ENCODE measurements at places on chromosomes 3 and 15. TPM values are rescaled to one million over a fixed set of nuclear protein-coding genes. Genes with fewer than 3 reads are reported as not detected.

- no peak for DNase-seq
These were observed 4.0 kb downstream of the RASSF1 start for GRCh38 chr3:50336452-50337174.

DNA sequence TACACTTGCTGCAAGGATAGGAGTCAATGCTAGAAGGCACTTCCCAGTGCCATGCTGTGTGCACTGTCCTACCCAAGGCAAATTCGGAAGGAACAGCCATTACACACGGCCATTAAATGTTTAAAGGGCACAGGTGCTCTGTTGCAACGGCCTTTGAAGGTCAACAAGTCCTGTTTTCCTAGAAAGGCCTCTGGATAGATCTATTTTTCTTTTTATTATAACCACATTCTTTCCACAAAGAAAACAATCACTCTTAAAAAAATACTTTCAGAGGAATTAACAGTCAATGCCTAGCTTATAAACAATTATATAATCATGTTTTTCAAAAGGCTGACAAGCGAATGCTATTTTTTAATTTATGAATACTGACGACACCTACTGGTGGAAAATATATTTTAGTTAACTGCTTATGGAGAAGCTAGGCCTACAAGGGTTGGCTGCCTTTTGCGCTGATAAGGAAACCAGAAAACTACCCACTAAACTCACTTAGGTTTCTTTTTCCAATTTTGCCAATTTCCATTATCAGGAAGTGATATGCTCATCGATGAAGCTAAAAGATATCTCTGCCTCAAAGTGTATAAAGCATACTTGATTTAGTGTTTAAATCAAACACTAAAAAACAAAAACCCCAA is 2.4 kb downstream of the ARHGEF3 start:
- no peak for DNase-seq

GRCh38 chr3:89340408-89340807 is 233.0 kb downstream of the EPHA3 start:
- DNase-seq, result no peak

Gene ADCY5
- 26.8 TPM for total RNA-seq

Gene PPARG
- total RNA-seq, result 0.30 TPM

DNA sequence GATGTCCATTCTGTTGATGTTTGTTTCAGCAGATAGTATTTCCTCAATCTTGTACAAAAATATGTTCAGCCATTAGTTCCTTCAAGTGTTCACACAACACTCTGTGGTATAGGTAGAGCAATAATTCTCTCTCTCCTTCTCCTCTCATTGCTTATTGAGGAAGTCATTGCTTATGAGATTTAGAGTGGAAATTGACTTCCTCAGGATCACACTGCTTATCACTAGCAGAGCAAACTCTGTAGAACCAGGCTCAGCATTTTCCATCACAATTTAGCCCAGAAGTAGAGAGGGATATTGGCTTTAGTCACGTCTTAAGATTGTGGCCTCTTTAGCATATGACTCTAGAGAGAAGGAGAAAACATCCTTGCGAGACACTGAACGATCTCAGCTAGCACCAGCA is 31.2 kb downstream of the RAB11A start:
- DNase-seq, result no peak

- DNase-seq, result no peak
These were observed 68.7 kb upstream of the CGNL1 start for GRCh38 chr15:57307527-57308169.

Gene AADACL2
- not detected for total RNA-seq

DNA sequence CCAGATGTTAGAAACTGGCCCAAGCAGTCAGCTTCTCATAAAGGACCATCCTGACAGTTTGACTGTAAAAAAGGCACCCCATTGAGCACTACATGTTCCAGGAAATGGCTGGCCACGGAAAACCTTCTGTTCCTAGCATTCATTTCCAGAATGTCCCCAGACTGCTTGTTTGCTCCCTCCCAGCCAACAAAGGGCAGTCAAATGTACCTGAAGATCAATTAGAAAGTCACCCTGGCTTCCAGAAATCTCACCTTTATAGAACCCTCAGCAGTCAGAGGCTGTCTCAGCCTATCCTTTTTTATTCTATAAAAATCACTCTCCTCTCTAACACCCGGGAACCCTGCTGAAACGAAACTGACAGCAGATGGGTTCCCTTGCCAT is 784 bp upstream of the SAMMSON start:
- no peak for DNase-seq

DNA sequence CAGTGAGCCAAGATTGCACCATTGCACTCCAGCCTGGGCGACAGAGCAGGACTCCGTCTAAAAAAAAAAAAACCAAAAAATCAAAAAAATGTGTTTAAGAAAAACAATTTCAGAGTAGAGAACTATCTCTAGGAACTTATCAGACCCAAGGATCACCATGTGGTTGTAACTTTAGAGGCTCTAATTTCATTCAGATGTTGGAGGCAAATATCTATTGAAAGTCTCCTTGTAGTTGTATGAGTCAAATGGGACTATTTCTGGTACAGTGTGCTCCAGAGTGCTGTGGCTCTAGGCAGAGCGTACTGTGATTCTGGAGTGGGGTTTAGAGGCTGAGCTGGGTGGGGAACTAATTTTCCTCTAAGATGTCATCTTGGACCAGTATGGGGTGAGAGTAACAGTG is 398.7 kb downstream of the SHQ1 start:
- no peak for DNase-seq

DNA sequence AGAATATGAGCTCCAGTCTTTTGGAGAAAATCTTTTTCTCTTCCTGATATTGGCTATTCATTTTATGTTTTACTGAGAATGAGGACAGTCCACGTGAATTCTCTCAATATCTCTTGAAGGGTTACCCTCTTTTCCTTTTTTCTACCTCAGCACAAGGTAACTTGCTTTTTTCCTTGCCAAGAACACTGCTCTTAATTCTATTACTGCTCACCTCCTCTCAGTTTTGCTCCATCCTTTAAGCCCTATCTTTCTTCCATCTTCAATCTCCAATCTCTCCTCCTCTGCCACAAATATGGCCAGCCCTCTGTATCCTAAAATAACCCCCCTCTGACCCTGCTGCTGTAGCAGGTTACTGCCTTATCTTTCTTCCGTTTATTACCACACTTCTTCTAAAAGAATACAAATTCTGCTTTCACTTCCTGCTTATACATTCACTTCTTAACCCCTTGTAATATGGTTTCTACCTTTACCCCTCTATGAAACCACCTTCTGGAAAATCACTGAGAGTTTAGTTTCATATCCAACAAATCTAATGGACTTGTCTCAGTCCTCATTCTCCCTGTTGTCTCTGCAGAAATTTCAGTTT is 89.0 kb downstream of the NFKBIZ start:
- no peak for DNase-seq

DNA sequence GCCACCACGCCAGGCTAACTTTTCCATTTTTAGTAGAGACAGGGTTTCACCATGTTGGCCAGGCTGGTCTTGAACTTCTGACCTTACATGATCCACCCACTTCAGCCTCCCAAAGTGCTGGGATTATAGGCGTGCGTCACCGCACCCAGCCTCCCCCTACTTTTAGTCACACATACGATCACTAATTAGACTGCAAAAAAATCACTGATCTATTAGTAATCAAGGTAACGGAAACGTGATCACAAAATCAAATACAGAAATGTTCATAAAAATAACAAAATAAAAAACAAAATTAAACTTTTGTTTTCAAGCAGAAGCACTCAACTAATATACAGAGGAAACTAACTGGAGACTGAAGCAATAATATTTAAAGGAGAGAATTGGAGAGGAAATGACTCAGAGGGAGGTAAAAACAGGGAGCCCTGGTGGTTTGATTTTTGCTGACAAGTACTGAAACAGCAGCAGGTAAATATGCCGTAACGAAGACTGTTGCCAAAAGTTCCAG is 4.6 kb downstream of the WDR53 start:
- no peak for DNase-seq

Gene NR1I2
- total RNA-seq, result 2.8 TPM

Gene SPATA12
- 0.39 TPM for total RNA-seq

DNA sequence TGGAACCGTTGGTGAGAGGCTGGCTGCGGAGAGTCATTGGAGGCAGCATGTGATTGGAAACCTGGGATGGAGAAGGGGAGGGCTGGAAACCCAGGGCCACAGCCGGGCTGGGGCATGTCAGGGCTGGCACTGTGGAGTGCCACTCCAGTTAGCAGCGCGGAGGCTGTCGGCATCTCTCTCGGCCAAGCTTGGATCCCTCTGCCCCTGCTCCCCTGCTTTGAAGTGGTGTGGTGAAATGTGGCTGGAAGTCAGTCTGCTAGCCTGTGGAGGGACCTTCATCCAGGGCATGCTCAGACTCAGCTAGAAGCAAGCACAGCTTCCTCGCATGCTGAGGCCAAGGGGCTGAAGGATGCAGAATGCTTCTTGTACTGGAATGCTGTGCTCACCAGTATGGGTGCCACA is 13.5 kb downstream of the SLCO3A1 start:
- no peak for DNase-seq

DNA sequence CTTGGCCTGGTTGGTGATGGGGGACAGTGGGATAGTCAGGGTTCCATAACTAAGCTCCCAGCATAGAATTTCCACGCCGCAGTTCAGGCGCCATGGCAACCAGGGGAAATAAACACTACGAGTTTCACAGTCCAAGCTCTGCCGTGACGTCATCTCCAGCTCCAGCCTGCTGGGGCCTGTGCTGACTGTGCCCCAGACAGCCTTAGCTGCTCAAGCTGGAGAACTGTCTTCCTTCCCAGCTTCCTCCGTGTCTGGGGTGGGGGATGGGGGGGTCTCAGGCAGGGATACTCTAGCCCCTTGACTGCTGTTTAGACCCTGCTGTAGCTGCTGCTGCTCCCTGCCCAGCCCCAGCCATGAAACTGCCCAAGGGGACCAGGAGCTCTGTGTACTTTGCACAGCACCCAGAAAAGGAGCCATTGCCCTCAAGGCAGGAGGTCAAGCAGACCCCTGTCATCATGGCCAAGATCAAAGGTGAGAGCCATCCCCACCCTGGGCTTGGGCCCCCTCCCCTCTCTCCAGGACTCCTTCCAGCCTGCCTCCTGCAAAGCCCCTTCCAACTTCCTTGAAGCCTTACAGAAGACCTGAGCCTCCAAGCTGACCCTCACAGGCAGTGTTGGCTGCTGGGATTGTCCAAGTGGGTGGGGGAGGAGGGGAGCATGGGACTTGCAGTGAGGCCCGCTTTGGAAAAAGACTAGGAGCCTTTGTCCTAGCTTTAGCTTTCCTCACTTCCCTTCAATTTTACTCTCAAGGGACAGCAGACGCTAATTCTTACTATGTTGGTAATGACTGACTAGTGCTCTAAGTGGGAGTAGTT is 11.4 kb upstream of the CSPG4 start:
- DNase-seq, result peak; percentile 35

GRCh38 chr3:171653701-171654100 is 156.6 kb downstream of the PLD1 start:
- DNase-seq, result no peak

Gene VWA5B2
- 0.44 TPM for total RNA-seq

DNA sequence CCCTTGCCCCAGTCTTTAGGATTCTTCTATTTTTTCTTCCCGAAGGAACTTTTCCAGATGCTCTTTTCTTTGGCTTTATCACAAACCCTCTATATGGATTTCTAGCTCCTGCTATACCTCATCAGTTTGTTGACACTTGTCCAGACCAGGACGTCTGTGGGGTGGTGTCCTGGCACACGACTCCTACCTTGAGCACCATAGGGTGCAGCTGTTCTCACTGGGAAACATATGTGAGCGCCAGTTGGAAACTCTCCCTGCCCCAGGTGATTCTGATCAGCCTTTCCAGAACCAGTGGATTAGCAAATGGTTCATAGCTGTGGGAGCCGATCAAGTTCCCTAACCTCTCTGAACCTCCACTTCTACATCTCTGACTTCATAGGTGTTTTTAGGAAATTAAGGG is 40.6 kb upstream of the USP3 start:
- no peak for DNase-seq

GRCh38 chr3:138694287-138695007 is 85.9 kb downstream of the FAIM start:
- no peak for DNase-seq

Gene LSAMP
- total RNA-seq, result 3.6 TPM

DNA sequence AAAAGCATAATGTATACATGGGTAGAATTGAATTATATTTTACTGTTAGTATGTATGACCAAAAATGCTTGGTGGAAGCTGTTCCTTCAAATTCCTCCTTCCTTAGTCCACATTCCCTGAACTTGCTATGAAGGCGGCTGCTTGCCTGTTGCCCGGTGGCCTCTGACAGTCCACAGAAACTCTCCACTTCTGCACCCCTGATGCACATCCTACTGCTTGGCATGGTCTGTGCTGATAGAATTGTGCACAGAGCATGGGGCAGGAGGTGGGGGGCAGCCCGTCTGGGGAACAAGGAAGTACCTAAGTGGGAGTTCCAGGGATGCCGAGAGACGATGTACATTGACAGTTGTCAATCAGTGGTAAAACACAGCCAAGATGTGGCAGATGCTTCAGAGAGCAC is 33.7 kb upstream of the GABRB3 start:
- DNase-seq, result no peak

Gene TMOD3
- total RNA-seq, result 38.8 TPM

GRCh38 chr3:36874424-36874823 is 70.4 kb downstream of the TRANK1 start:
- no peak for DNase-seq

Gene PIK3CA
- 10.1 TPM for total RNA-seq

- peak; percentile 43 for DNase-seq
These were observed 259.2 kb upstream of the CCDC54 start for GRCh38 chr3:107117922-107118536.

GRCh38 chr3:197912741-197913476 is 37.1 kb upstream of the RPL35A start:
- no peak for DNase-seq

Gene SCAMP5
- 70.1 TPM for total RNA-seq

DNA sequence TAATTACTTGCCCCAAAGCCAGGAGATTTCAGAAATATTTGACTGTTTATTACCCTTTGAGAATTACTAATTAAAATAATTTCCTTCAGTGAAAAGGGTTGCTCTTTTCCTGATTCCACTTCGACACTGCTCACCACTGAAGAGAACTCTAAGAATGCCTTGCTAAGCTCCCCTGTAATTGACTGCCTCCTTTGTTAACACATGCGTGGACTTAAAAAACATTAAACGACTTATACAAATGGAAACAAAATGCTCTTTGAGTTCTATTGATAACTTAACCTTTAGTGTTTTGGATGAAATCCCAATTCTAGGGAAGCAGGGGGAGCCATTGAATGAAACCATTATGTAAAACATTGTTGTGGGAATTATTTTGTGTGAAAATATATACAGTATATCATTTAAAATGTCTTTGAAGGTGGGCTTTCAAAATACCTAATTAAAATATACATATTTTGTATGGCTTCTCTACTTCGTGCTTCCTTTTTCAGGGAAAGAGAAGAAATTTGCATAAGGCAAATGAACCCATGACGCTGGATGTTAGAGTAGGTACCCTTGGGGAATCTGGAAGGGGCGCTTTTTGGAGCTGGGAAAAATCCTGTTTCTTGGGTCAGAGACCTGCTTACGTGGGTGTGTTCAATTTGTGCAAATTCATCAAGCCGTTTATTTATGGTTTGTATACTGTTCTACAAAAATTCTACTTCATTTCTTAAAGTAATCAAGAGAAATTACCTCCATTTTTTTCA is 64.2 kb downstream of the WWTR1 start:
- no peak for DNase-seq

Gene MAGI1
- 58.2 TPM for total RNA-seq

GRCh38 chr3:188026191-188026968 is 127.6 kb upstream of the LPP start:
- DNase-seq, result no peak
